ENCODE measurements at places on chromosomes 5 and 9. TPM values are rescaled to one million over a fixed set of nuclear protein-coding genes. Genes with fewer than 3 reads are reported as not detected.

DBH gene
- not detected for total RNA-seq

ZBTB6 gene
- 11.7 TPM for total RNA-seq

DOCK8 gene
- total RNA-seq = 0.78 TPM

UNC5A gene
- total RNA-seq = 1.6 TPM

HMCN2 gene
- total RNA-seq = under 0.01 TPM

TGFBI gene
- 16.9 TPM for total RNA-seq

ADAM19 gene
- 8.9 TPM for total RNA-seq

THBS4 gene
- not detected for total RNA-seq

C5 gene
- total RNA-seq = 4.3 TPM

DNA sequence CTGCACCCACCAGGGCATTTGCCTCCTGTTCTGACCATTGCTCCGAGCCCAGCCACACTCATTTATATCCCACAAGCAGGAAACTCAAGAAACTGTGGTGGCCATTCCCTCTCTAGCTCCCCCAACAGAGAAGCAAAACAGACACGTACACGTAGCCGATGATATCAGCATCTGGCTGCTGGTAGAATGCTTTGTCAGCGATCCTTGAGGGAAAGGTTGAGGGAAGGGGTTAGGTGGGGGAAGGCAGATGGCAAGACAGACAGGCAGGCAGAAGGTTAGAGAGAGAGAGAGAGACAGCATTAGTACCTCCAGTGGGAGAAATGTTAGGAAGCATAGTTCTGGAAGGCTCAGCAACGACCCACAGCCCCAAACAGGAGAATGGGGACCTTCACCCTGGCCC lies 7.8 kb downstream of the HIGD2A start:
- DNase-seq = no peak

DNA sequence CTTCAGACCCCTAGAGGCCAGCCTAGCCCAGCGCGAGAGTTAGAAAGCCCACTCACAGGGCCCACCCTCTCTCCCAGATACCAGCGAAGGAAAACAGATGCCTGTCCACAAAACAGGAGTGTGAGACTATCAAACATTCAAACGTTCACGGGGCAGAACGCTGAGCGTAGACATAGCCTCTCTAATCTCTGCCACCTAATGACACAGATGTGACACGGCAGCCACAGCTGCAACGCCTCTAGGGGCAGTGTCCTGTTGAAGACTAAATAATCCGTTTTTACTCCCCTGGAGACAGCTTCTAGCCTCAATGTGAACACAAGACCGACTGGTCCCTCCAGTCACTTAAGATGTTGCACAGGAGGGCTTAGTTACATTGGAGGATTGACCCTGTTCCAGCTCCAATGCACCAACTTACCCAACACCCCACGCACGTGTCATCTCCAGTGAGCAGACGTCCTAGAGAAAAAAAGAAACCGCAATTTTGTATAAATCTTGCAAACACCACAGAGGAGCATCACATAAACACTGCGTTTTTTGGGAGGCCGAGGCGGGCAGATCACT lies 14.3 kb downstream of the DIPK1B start:
- DNase-seq = no peak

DNA sequence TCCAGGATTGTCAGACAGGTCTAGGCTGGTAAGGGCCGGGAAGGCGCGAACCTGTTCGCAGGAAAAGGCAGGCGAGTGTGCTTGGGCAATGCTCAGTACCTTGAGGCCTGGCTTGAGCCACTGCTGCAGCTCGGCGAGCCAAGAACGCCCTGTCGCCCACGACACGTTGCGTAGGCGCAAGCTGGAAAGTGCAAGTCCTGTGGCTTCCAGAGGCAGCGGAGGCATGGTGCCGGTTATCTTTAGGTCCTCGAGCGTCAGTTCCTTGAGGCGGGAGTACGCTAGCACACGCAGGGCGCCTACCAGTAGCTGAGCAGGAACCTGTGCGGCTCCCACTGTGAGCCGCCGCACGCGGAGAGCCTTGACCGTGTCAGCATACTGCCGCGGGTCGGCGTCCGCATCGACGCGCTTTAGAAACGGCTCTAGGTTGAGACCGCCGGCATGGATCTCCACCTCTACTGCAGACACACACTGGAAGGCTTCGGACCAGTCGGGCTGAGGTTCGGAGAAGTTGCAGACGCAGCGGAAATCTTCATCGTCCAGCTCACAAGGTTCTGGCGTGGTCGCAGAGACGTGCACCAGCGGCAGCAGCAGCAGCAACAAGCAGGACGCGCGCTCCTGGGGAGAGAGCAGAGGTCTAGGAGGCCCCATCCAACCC lies 482 bp downstream of the CD14 start:
- no peak for DNase-seq

- no peak for DNase-seq
Measured at GRCh38 chr5:117084067-117084466, 509.4 kb upstream of the SEMA6A start.

DNA sequence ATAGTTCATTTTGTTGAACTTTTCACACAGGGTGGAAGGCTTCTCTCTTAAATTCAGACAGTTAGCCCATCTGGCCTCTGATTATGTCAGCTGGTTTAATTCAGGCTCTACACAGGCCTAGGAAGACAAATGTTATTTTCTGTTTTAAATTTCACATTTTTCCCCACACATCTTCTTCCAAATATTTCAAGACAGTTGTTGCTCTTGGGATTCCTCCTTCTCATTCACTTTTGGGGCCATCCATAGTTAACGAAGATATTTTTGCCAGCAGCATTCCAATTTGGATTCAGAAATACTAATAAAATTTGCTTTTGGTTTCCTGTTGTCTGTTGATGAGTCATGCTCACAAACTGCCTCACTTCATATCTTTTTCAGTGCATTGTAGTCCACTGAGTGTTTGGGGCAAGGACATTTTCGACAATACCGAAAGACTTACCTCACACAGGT lies 475.4 kb downstream of the DMAC1 start:
- no peak for DNase-seq

- DNase-seq = peak; percentile 4
Measured at GRCh38 chr5:16160706-16161105, 18.9 kb downstream of the MARCHF11 start.

- no peak for DNase-seq
Measured at GRCh38 chr5:91182763-91183162, 200.4 kb downstream of the ARRDC3 start.

GRCh38 chr5:7190712-7191250 lies 205.2 kb upstream of the ADCY2 start:
- DNase-seq = no peak

DNA sequence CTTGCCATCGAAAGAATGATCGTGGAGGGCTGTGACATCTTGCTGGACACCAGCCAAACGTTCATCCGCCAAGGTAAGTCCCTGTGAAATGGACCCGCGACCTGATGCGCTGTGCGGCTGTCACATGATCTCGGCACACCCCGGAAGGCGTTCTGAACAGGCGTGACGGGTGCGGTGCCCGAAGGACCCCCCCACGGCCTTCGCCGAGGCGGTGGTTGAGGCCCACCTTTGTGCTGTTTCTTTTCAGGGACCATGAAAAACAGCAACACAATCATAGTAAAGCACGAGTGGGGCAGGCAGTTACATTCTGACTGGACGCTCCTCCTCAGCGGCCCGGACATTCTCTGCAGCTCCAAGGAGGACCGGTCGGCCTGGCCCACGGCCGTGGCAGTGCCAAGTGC lies 126.7 kb downstream of the RASGRF2 start:
- no peak for DNase-seq

GRCh38 chr9:38390851-38391250 lies 1.7 kb upstream of the ALDH1B1 start:
- no peak for DNase-seq

GRCh38 chr5:136018814-136019783 lies 9.7 kb upstream of the TGFBI start:
- no peak for DNase-seq

DNA sequence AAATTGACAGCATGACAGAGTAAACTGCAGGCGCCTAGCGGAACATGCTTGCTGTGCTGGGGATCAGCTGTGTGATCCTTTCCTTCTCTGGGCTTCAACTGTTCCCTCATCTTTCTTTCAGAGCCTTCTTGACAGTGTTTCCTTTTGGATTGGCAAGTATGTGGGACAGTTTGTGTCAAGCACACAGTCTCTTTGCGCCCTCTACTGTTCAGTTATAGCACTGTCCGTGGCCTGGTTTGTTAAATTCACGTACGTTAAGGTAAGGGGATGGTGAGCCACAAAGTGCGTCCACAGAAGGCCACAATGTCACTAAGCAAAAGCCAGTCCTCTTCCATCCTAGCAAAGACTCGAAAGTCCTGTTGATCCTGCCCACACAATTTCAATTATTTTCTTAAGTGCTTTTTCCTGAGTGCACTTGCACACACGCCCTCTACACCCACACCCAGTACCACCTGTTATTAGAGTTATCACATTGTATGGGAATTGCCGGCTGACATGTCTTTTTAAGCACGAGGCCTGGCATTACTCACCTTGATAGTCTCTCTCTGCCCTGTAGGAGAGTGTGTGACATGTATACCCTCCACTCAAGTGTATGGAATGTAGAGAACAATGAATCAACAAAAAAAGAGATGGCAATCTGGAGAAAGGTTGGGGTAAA lies 22.5 kb upstream of the PTPN3 start:
- peak; percentile 37 for DNase-seq

DNA sequence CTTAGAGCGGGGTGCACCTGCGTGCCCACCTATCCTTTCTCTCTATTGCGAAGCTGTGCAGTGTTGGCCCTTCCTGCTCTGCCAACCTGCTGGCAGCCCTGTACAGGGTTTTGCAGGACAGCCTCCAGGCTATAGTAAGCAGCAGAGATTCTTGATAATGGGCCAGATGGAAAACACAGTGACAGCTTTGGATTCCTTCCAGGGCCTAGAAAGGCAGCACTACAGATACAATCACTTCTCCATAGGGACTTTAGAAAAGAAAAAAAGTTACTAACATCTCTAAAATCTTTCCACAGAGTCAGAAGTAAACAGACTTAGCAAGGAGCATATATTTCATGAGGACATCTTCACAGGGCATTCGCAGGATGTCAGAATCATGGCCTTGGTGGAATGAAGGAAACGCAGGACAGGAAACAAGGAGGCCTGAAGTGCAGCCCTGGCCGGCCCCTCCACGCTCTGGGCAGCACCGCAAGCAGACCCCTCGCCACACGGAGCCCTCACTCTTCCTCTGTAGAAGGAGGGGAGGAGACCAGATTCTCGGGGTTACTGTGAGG lies 172.1 kb upstream of the GAS1 start:
- no peak for DNase-seq

DNA sequence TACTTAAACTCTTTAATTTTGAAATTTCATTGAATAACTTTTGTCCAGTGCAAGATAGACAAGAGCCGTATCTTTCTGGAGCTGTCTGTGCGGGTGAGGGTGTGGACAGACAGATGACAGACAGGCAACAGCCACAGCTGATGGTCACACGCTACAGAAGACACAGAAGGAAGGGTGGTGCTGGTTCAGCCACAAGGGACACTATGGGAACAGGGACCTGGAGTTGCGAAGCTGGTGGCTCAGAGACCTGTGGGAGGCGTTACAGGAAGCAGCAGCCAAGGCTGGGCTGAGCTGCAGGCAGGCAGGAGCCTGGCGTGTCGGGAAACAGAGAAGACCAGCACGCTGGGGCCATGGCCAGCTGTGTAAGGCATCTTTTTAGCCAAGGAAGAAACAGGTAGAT lies 104.4 kb downstream of the WNK2 start:
- DNase-seq = no peak
